ENCODE measurements at places on chromosomes 12 and 14.

DNA sequence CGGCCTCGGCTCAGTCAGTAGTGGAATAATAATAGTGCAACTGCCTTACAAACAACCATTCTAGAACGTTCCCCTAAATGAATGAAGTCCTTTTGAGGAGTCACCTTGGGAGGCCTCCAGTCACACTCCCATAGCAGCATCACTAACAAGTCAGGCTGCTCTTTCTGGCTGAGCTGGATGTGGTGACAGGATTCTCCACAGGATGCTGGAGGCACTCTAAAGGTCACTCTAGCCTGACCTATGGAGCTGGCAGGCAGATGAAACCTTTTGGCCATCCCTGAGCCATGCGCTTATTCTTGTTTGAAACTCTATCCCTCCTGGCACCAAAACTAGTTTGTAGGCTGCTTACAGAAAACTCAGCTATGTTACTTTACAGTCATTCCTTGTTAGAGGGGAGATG is 17.9 kb upstream of the TFCP2 start:
- DNase-seq: no peak

GRCh38 chr14:25252793-25253192 is 202.8 kb upstream of the STXBP6 start:
- no peak for DNase-seq

DNA sequence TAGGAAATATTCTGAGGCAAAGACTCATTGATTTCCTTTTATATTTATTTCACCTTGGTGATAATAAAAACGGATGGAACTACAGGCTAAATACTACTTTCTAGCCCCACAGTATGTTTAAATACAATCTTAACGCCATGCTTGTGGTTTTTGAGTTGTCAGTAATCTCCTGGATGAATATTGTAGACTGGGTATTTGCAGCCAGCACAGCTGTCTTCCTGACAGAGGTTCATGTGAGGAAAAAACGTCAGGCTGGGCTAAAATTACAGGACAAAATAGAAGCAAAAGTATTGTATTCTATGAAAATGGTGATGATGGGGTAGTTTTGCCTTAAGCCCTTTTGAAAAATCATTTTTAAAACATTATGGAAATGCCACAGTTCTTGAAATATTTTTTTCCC is 140.9 kb downstream of the CCDC91 start:
- DNase-seq: no peak

GRCh38 chr14:23070262-23071129 is 13.2 kb upstream of the CDH24 start:
- no peak for DNase-seq

Measured in WTC11 (cell line).